NCI-H510A treated with DMSO at 0.1 percent for 48 hours (cell line): ENCODE measurements at places on chromosomes 11 and 22.

- no peak for DNase-seq
These were observed 2.4 kb downstream of the PGR start for GRCh38 chr11:101127197-101127698.

- DNase-seq, result no peak
These were observed 516 bp downstream of the NEU3 start for GRCh38 chr11:74989260-74989638.

DNA sequence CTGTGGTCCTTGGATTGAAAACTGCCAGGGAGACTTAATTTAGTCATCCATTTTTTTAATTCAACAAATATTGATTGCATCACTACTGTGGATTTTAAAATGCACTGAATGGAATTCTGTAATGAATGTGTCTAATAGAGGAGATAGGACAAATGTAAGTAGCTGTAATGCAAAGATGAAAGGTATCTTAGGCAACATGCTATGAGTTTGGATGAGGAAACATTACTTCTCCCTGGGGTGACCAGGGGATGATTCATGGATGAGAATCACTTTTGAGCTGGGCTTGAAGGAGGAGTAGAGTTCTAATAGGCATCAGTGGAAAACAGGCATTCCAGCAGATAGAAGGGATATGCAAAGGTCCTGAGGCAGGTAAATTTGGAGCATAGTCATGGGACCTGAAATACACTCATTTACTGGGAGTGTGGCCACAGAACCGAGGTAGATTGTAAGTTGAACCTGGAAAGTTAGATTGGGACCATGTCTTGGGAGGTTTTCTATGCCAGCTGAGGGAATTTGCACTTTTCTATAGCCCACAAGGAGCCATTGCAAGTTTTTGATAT lies 43.4 kb downstream of the PKNOX2 start:
- DNase-seq, result no peak

DNA sequence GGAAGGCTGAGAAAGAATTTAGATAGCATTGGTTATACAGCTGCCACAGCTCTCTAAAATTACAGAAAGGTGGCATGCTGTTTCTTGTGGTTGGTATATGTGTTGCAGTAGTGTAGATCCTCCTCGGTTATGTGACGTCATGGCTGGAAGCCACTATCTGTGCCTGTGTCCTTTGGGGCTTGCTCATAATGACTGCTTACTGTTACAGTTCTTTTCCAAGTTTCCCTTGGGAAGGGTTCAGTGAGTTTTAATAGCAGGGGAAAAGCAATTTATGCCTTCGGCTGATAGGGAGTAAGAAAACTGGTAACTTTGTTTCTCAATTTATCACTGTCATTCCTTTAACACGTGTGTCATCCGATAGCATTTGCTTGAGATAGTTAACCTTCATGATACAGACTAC lies 47.2 kb downstream of the POLD3 start:
- DNase-seq, result no peak

- no peak for DNase-seq
These were observed 78.6 kb downstream of the RTL6 start for GRCh38 chr22:44419429-44419828.
